ENCODE measurements at places on chromosomes 1 and 21.

DNA sequence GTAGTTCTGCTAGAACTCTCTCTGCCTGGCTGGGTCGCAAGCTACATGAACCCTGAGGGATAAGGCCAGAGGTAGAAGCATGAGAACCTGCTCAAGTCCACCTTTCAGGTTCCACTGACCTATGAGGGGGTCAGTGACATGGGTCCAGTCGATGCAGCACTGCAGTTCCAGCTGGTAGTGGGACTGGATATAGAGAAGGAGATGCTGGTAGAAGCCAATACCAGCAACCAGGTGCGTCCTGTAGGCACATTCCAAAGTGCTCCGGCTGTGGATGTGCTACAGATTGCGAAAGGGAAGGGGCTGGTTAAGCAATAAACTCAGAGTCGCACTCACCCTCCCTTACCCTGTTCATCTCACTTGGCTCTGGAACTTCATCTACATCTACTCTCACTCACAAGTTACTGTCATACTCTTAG is 5.7 kb downstream of the SMG5 start:
- no peak for DNase-seq

DNA sequence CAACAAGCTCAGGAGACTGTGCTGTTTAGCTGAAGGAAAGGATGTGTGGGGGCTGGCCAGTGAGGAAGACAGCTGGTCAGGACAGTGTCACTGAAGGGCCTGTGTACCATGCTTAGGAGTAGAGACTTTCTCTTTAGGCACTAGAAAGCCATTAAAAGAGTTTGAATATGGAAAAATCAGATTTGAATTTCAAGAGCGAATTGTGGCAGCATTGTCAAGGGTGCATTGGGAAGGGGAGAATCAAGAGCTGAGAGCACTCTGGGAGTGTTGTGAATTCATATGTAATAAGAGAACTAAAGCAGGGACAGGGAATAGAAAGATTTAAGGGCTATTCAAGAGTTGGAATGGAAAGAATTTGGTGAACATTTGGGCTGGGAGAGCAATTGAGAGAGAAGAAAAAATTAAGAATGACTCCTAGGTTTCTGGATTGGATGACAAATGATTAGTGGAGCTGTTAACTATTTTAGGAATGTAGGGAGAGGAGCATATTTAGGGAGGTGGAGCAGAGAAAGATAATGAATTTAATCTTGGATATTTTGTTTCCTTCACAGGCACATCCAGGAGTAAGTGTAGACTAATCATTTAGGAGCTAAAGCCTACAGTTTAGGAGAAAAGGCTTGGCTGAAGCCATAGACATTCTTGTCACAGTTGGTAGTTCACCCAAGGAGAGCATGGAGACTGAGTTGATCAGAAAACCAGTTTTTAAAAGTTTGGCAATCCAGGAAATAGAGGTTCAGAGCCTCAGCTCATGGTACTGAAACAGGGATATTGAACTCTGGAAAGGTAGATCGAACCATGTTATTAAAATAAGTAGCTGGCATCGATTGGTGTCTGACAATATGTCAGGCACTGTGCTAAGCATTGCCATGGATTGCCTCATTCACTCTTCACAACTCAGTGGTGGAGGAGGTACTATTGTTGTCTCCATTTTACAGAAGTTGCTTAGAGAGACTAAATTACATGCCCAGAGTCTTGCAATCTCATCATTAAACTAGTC is 23.1 kb upstream of the TOR3A start:
- DNase-seq = no peak

DNA sequence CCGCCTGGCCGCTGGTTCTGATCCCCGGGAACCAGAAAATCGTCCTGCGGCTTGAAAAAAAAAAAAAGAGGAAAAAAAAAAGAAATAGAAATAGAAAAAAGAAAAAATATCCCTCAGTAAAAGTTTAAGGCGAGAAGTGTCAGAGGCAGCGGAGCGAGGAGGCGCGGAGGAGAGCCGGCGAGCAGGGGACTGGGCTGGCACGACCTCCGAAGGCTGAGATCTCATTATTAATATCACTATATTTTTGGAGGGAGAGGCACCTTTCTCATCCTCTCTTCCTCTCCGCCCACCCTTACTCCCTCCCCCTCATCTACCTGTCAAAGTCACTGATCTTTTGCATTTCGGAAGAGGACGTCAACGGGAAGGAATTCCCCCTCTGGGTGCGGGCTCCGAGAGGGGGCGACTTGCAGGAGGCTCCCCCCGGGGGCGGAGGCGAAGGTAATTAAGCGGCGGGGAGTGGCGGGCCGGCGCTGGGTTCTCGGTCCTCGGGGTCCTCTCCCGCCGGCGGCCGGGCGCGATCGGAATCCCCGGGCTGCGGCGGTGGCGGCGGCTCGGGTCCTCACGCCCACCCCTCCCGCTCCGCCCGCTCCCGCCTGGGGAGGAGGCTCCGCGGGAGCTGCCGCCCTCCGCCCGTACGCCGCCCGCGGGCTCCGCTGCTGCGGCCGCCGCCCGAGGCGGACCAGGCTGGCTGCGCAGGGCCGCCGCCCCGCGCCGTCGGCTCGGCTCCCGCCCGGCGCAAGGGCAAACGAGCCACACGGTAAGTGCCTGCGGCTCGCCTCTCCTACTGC is at the start of gene NTNG1:
Gene NTNG1 (plus strand): TSS at position 337 of the 788 bp plus-strand sequence.
- DNase-seq = no peak

- no peak for DNase-seq
Observed at GRCh38 chr21:36423771-36424433, 38.7 kb downstream of the CHAF1B start.

GRCh38 chr1:230195199-230195598 is 128.2 kb downstream of the GALNT2 start:
- DNase-seq = no peak

- DNase-seq = no peak
Observed at GRCh38 chr1:112794654-112795239, 79.6 kb upstream of the PPM1J start.

DNA sequence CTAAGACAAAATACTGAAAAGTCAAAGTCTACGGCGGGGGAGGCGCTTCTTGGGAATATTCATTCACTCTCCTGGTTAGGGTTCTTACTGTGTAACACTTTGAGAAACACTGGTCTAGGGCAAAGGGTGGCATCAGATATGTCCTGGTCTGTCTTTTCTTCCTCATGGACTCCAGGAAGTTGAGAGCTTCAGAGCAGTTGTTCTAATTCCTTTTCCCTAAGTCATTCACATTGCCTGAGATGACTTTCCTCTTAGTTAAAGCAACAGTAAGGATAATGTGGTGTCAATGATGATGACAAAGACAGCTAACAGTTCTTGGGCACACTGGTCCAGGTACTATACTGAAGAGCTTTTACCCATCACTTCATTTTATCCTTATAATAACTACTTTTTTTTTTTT is 27.0 kb downstream of the FGGY start:
- DNase-seq = no peak

DNA sequence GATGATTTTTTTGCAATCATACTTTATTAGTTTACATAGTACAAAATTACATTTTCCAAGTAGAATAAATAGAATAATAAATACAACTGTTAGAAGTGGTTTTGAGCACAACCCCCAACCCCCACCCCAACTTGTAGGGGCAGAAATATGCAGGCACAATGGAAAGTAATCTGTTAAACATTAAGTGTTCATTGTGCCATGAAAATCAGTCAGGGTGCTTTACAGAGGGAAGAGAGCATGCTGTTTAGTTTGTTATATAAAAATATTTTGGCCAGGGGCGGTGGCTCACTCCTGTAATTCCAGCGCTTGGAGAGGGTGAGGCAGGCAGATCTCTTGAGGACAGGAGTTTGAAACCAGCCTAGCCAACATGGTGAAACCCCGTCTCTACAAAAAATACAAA is 2.6 kb downstream of the OR10T2 start:
- no peak for DNase-seq

- DNase-seq = no peak
Observed at GRCh38 chr1:112027696-112028095, 38.2 kb upstream of the KCND3 start.

DNA sequence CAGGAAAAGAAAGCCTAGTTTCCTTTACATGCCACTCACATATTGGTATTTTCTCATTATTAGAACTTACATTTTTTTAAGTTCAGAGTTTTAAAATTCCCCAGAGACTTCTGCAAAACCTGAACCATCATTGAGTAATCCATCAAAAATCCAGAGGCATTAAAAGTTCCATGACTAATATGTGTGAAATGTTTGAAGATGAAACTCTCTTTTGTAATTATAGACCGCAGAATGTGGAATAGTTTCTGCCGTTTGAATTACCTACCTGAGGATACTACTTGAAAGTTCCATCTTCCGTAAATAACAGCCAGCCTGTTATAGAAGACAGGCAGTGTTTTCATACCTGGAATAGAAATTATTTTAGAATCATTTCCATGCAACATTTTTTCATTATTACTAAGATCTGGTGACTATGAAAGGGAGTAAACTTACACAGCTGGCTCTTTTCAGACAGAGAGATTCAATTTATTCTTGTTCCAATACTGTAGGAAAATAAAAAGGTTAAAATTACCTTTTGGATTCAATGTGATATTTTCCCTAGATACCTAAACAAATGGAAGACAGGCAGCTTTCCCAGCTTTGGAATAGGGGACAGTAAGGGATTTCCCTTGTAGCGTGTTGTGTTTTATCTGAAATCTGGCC is 131.4 kb downstream of the ST6GALNAC5 start:
- no peak for DNase-seq
